NCI-H187 treated with DMSO at 0.1 percent for 48 hours (cell line): ENCODE measurements at places on chromosomes 12 and 14.

- no peak for DNase-seq
These were observed 33.3 kb upstream of the GPR68 start for GRCh38 chr14:91277546-91278382.

GRCh38 chr14:30826070-30826469 lies 48.3 kb upstream of the COCH start:
- DNase-seq, result no peak

- DNase-seq, result no peak
These were observed 6.0 kb upstream of the KRT4 start for GRCh38 chr12:52819731-52820510.

GRCh38 chr14:64732536-64733120 lies 28.4 kb downstream of the PLEKHG3 start:
- DNase-seq, result no peak

GRCh38 chr12:60752589-60752988 lies 1156.8 kb downstream of the SLC16A7 start:
- no peak for DNase-seq

- DNase-seq, result no peak
These were observed 2.3 kb upstream of the KRT5 start for GRCh38 chr12:52522346-52523011.

DNA sequence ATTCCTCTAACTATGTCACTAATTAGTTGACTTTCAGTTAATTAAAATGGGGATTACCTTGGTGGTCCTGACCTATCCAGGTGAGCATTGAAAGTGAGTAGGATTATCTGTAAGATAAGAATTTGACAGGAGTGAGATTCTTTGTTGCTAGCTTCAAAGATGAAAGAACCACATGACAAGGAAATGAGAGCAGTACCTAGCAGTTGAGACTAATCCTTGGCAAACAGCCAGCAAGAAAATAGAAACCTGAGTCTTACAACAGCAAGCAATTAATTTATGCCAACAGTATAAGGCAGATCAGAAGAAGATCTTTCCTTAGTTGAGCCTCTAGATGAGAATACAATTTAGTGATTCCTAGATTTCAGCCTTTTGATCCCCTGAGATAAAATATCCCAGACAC lies 1058.4 kb downstream of the LRFN5 start:
- no peak for DNase-seq

- DNase-seq, result no peak
These were observed 22.6 kb downstream of the PLXNC1 start for GRCh38 chr12:94170690-94171594.

GRCh38 chr12:49230176-49230804 lies 34.6 kb upstream of the TUBA1C start:
- DNase-seq, result peak; percentile 90

- DNase-seq, result no peak
These were observed 127.2 kb downstream of the CCDC60 start for GRCh38 chr12:119461636-119462214.

- peak; percentile 17 for DNase-seq
These were observed 308.7 kb downstream of the SOX5 start for GRCh38 chr12:23640754-23641153.

GRCh38 chr12:72270246-72270645 lies 1.9 kb upstream of the TRHDE start:
- no peak for DNase-seq

DNA sequence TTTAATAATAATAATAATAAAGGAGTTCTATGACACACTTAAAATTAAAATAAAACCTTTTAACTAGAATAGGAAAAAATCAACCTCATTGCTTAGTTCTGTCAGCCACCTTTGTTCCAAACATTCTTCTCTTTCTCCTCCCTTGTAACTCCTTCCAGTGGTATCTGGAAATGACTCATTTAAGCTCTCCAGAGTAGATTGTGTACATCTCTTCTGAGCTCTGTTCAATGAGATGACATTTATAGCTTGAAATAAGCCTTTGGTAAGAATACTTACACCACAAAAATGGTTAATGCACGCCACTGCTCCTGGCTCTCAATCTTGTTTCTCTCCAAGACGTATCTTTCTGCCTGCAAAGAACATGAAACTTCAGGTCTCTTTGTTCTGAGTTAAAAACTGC lies 70.3 kb downstream of the STAB2 start:
- DNase-seq, result no peak

- no peak for DNase-seq
These were observed 7.9 kb downstream of the TMEM253 start for GRCh38 chr14:21108791-21109190.

- DNase-seq, result no peak
These were observed 12.6 kb upstream of the SERPINA3 start for GRCh38 chr14:94599656-94600004.

GRCh38 chr12:117967512-117967911 lies 1.3 kb downstream of the KSR2 start:
- DNase-seq, result no peak
